Esophagus squamous epithelium (tissue), 5 donors: ENCODE measurements at places on chromosomes 5 and 9.
A peak's percentile ranks its signal among the peaks of the same experiment; 100 is the strongest.

DNA sequence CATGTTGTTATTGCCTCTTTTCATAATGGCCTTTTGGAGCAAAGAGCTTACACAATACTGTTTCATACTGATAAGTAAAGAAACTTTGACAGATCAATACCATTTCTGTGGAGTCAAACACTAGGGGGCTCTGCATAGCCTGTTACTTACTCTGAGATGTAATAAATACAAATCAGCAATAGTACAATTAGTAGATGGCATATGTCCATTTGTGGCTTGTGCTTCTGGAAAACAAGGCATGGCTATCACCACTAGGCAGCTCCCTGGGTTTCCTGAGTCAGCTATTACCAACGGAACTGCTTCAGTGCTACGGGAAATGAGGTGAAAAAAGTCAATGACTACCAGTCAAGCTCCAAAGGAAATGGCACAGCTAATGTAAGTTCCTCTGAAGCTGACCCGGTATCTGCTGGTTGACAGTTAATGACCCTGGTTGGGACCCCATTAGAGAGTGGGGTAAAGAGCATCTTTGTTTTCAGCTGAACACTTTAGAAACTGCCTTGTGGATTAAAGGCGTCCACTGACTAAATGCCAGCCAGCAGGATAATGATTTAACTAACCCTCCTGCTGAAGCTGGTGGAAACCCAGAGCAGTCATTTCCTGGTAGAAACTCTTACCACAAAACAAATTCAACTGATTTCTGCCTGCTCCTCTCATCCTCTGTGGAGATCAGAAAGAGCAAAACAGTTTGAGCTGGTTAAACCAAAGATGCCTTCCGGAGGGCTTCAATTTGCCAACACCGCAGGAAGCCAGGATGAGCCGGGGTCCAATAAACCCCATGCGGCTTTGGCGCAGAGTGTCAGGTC lies 69.0 kb upstream of the FAM169A start:
- DNase-seq: no peak

DNA sequence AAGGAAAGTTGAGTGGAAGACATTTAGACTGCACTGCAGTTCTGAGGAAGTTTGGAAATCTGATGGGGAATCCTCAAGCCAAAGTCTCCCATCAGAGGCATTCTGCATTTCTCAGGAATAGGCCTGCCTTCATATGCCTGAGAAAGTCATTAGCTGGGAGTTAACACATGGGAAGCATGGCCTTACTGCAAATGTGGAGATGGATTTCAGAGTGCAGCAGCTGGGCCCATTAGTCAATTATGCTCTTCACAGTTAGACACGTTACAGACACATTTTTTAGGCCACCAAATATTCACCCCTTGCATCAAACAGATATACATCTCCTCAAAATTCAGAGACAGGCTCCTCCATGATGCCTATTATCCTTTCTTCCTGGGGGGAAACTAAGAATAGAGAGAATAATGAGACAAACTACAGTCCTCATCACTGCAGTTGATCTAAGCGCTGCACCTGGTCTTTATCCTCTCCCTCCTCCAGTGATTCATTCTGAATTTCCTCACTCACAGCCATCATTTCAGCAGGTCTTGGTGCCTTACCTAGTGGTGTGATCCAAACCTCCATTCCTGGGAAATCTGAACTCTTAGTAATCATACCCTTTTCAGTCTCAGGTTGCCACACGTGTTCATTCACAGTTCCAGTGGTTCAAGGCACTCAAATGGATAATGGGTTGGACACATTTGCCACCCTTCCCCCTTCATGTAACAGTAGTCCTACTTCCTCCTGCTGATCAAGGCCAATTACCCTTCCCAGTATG lies 47.9 kb upstream of the PPP2CA start:
- DNase-seq: no peak

DNA sequence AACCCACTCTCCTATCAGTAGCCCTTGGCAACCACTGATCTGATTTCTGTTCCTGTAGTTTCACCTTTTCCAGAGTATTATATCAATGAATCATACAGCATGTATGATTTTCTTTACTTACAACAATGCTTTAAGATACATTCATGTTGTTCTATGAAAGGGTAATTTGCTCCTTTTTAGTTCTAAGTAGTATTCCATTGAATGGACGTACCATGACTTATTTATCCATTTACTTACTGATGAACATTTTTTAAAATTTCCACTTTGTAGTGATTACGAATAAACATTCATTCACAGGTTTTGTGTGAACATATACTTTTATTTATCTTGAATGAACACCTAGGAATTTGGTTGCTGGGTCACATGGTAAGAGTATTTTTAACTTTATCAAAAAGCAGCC lies 620.8 kb downstream of the HTR1A start:
- DNase-seq: no peak

DNA sequence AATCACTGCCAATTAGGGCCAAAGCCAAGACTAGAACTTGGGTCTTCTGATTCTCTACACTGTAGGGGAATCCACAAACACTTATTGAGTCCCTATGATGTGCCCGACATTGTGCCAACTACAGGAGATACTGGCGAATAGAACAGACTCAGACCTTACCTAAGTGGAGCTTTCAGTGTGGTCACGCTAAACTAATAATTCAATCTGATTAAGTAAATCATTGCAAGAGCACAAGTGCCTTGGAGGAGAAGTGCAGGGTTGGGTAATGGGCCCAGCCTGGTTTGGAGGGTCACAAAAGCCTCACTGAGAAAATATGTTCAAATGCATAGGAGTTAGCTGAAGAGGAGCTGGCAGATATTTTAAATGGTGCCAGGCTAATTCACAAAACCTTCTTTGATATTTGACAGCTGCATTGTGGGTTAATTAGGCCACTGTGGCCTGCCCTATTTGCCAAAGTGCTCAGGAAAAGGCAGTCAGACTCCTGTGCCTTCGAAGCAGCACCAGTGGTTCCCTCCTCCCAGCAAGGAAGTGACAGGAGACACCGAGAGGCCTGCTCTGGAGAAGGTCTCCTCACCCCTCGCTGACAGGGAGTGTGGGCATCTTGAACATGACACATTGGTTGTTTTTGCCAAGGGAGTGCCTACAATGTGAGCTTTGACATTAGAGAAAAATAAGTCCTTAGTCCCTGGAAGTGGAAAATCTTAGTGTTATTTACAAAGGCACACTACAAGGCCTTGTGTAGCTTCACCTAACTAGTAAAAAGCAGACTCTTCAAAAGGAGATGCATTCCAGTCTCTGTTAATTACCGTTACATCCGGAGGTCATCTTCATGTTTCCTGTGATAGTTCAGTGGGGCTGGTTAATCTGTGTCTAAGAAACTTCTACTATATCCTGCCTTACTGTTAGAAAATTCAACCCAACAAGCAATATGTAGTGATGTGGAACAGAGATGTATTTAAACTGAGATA lies 24.1 kb upstream of the TRAF1 start:
- DNase-seq: no peak

- no peak for DNase-seq
Observed at GRCh38 chr9:92745881-92746280, 18.8 kb downstream of the BICD2 start.

GRCh38 chr5:132807163-132807838 lies 5.8 kb upstream of the SOWAHA start:
- no peak for DNase-seq

GRCh38 chr5:32018476-32019436 lies 155.4 kb downstream of the GOLPH3 start:
- DNase-seq: no peak

DNA sequence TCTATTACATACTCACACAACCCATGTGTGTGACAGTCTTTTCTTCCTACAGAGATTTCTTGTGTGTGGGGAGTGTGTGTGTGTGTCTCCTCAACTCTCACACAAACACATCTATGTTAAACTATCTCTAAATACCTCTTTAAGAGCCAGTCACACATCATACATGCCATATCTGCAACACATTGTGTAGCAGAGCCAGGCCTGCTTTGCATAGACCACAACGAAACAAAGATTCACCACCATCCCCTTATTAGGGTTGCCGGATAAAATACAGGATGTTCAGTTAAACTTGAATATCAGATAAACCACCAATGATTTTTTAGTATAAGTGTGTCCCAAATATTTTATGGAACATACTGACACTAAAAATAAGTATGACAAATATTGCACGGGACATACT lies 2.3 kb downstream of the FAM170A start:
- DNase-seq: no peak

GRCh38 chr5:175627739-175628138 lies 30.1 kb upstream of the HRH2 start:
- DNase-seq: no peak

- no peak for DNase-seq
Observed at GRCh38 chr9:123129423-123129822, 96.0 kb downstream of the GPR21 start.

GRCh38 chr9:119268985-119269384 lies 100.2 kb downstream of the BRINP1 start:
- DNase-seq: no peak

DNA sequence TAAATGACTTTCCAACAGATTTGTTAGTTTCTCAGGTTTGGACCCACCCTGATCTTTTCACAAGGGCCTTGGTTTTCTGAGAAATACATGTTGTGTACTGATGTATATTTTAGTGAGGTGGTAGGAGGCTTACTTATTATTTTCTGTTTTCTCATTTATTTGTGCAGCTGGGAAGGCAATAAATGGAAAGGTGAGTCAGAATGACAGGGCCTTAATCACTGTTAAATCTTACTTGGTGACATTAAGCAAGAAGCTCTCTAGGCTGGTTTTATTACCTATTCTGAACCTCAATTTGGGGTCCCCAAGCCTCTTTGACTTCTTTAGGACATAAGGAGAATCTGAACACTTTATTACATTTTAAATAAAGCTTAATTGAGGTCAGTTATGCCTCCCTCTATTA lies 214.0 kb upstream of the DAB2 start:
- DNase-seq: no peak

DNA sequence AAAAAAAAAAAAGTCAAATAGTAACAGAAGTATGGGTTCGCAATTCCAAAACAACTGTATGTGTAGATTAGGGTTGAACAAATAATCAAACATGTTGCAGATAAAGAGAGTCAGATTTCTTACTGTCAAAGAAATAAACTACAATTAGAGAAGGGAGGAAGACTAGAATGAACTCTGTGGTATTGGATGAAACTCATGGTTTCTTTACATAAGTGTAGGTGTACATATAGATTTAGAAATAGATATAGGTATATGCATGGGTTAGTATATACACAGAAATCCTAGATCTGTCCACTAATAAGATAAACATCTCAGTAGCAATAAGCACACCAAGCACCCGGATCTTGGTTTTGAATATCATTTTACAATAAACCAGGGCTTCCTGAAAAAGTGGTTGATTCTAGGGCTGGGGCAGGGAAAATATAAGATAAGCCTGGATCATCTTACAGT lies 21.3 kb downstream of the DTWD2 start:
- DNase-seq: no peak

- DNase-seq: no peak
Observed at GRCh38 chr5:127260686-127261085, 29.9 kb upstream of the MEGF10 start.

- DNase-seq: no peak
Observed at GRCh38 chr9:135339378-135339973, 140.1 kb upstream of the PPP1R26 start.

- no peak for DNase-seq
Observed at GRCh38 chr5:160324886-160325285, 12.5 kb upstream of the CCNJL start.

- no peak for DNase-seq
Observed at GRCh38 chr5:85512896-85513295, 1104.8 kb upstream of the COX7C start.

GRCh38 chr9:130425741-130426466 lies 18.9 kb upstream of the ASS1 start:
- DNase-seq: no peak

DNA sequence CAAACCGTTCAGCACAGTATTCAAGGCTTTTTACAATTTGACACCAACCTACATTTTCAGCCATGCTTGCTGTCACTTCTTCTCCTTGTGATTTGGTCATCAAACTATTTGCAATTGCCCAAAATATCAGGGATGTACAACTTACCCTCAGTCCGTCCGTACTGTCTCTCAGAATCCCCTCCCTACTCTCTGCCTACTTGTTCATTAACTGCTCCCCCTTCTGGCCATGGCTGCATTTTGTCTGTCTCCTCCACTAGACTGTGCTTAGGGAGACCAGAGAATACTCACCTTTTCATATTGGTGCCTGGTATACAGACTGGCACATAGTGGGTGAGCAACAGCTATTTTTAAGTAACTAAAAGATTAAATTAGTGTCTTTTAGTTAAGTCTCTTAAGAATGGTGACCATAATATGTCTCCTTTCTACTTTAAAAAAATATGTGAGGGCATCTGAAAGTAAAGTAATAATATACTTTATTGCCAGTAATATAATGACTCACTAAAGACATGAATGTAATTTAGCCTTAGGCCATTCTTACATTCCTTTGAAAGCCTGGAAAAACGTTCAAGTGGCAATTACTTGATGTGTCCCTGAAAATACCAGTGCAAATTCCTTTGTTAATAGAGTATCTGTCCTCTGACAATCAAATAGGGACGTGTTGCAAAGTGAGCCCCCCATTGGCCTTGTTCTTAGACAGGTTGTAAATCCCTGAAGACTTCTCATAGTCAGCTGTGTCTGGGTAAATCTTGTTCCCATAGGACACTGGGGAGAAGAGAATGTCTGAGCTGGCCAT lies 27.8 kb downstream of the PRLR start:
- no peak for DNase-seq

GRCh38 chr5:171484460-171484899 lies 65.0 kb downstream of the FGF18 start:
- DNase-seq: no peak

- peak; percentile 15 for DNase-seq
Observed at GRCh38 chr5:119435436-119436132, 16.7 kb upstream of the HSD17B4 start.

GRCh38 chr9:69757996-69758675 lies 1.7 kb downstream of the PTAR1 start:
- no peak for DNase-seq

DNA sequence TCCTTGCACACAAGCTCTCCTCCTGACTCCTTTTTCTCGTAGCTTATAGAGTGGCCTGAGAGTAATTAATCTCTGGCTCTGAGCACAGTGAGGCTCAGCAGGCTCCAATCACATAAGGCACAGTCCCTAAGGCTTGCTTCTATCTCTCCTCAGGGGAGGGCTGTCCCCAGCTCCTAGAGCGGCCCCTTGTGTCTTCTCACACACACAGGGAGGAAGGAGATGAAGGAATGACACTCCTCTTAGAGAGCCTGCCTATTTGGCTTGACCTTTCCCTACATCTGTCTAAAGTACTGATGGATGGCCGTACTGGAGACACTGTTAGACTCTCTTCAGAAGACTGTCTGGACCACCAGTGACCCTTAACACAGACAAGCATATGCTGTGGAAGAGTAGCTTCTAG lies 12.9 kb downstream of the TAS2R1 start:
- no peak for DNase-seq

- no peak for DNase-seq
Observed at GRCh38 chr9:99824378-99825171, 2.9 kb downstream of the NR4A3 start.

- DNase-seq: no peak
Observed at GRCh38 chr5:94010814-94011213, 269.4 kb upstream of the POU5F2 start.

- DNase-seq: no peak
Observed at GRCh38 chr5:142327111-142327842, 2.5 kb upstream of the SPRY4 start.

- DNase-seq: no peak
Observed at GRCh38 chr9:16441791-16442190, 428.7 kb downstream of the BNC2 start.
